ENCODE measurements at places on chromosomes 6 and 20.

GRCh38 chr6:11196511-11197174, 35.8 kb downstream of the NEDD9 start:
- no peak for DNase-seq

DNA sequence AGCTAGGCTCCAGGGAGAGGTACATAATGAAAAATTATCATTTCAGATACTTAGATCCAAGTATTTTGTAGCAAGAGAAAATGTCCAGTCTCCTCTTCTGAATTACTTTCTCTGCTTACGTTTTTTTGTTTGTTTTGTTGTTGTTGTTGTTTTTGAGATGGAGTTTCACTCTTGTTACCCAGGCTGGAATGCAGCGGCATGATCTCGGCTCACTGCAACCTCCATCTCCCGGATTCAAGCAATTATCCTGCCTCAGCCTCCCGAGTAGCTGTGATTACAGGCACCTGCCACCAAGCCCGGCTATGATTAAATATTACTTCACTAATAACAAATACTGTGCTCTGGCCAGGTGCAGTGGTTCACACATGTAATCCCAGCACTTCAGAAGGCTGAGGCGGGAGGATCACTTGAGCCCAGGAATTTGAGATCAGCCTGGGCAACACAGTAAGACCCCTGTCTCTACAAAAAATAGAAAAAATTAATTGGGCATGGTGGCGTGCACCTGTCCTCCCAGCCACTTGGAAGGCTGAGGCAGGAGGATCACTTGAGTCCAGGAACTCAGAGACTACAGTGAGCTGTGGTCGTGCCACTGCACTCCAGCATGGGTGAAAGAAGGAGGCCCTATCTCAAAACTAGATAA, 155.0 kb upstream of the JARID2 start:
- no peak for DNase-seq

GRCh38 chr20:17914957-17915356, 53.6 kb downstream of the SNX5 start:
- DNase-seq: no peak

DNA sequence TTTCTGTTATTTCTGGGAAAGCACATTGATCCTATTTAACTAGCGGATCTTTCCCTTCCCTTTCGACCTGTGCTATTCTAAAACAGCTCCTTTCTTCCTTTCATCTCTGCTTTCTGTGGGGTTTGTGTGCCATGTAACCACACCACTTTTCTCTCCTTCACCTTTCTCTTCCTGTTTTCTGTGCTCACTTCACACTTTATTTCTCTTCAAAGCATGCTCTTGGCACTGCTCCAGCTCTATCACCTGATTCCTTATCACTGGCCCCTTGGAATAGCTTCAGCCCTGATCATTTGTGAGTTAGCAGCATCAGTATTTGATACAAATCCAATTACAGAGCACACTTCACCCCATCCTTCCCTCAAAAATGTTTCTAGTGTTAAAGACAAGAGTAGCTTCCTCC, 8.1 kb upstream of the METTL24 start:
- DNase-seq: no peak

- DNase-seq: no peak
Observed at GRCh38 chr6:36633370-36633769, 39.2 kb downstream of the SRSF3 start.
